NCI-H345 (cell line): ENCODE measurements at places on chromosomes 12 and 14.

DNA sequence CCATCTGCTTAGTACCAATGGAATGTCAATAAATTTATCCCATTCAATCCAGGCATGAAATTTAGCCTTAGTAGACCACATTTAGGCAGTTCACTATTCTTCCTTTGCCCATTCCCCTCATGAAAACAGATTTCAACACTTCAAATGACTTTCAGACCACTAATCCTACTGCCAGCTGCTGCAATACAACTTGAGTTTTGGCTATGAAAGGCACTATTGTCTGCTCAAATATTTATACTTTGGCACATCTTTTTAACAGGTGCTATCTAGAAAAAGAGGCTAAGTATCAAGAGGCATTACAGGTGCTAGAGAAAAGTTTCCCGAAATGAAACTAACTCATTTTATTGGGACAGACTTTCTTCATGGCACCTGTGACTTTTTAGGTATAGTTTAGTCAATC lies 499.8 kb downstream of the C12orf50 start:
- DNase-seq: peak; percentile 16

DNA sequence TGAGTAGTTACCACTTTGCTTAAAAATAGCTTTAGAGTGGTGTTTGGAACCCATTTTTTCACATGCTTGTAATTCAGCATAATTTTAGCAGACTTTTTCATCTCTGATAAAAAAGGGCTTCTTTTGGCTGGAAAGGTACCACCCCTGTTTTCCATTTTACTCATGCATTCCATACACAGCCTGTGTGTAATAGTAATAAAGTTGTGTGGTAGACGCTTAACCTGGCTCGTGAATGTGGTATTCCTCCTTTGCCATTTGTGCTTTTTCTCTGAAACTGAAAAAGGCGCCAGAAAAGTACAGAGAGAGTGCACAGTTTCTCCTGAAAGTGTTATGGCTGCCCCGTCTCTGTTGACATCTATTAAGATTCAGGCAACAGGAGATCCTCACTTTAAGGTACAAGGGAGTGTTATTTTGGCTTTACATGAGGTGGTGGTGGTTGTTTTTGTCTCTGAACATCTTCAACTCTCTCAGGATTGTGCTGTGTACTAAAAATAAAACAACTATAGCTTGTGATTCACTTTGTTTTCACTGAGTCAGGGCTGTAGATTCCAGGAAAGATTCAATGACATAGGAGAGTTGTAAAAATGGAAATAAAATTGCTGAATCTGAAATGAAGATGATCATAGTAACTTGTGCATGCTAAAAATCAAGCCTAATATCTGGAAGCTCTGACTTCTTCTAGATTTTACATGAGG lies 45.6 kb upstream of the MIS18BP1 start:
- DNase-seq: no peak

DNA sequence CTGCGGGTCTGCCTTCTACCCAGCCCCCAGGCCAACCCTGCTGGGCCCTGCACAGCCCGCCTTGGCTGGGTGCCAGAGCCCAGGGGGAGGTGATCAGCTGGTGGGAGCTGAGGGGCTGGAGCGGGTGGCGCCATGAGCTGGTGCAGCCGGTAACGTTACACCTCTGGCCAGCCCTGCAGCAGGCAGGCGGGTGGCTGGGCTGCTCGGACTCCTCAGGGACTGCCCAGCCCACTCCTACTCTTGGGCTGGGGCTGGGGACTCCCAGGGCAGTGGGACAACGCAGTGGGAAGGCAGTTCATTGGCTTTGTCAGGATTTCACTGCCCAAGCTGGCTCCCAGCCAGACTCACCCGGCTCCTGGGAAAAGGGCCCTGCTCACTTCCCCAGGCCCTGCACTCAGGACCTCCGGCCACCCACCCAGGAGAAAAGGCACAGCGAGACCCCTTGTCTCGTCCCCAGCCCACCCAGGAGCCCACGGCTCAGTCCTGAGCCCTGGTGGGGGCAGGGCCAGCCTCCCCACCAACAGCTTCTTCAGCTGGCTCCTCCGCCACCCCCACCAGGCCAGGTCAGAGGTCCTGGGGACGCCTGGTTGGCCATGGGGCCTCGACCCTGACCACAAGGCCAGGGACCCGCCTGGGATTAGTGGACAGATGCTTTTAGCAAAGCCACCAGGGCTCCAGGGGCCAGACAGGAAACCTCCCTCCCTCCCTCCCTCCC lies 1.0 kb downstream of the PGF start:
- peak; percentile 90 for DNase-seq

DNA sequence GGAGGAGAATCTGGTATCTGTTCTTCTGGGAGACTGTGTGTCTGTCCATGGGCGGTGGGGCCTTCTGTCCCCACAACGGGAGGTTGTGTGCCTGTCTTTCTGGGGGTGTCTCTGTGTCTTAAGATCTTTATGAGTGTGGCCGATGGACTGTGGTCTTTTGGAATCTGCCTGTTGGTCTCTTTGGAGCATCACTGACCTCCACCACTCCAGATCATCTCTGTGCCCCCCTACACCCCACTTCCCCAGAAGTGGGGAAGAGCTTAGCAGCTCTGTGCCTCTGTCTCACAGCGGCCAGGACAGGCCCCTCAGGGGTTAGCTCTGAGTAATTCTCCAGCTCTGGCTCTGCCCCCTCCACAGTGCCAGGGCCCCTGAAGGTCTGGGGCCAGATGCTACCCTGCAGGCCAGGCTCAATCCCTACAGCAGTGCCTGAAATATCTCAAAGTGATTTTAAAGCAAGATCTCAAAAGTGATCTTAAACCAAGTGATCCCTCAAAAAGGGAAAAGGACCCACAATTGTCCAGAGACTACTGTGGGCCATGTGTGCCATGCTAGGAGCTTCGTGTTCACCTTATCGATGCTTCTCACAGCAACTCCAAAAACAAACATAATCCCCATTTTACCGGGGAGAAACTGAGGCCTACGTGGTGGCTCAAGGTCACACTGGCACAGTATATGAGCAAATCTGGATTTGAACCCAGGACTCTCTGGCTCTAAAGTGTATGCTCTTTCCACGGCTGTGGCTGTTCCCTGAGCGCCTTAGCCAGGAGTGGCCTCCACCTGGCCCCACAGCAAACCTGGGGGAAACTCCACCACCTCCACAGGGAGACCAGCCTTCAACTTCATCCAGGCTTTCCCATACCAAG lies 26.0 kb upstream of the KRT78 start:
- no peak for DNase-seq

DNA sequence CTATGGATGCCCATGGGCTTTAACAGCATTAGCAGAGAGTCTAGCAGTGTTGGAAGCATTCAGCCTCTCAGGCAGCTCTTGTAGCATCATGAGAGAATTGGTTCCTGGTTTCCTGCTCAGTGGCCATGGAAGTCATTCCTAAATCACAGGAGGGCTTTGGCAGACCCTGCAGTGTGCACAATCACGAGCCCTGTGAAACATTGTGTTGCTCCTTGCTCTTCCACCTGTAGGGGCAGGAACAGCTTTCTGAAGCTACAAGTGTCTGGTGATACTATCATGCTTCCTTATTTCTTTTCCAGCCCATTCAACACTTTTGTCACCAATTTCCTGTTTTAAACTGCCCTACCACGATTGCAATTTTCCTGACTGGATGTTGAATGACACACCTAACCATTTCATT lies 402.2 kb upstream of the USP15 start:
- no peak for DNase-seq

GRCh38 chr12:39764944-39765560 lies 145.4 kb upstream of the ABCD2 start:
- peak; percentile 46 for DNase-seq

DNA sequence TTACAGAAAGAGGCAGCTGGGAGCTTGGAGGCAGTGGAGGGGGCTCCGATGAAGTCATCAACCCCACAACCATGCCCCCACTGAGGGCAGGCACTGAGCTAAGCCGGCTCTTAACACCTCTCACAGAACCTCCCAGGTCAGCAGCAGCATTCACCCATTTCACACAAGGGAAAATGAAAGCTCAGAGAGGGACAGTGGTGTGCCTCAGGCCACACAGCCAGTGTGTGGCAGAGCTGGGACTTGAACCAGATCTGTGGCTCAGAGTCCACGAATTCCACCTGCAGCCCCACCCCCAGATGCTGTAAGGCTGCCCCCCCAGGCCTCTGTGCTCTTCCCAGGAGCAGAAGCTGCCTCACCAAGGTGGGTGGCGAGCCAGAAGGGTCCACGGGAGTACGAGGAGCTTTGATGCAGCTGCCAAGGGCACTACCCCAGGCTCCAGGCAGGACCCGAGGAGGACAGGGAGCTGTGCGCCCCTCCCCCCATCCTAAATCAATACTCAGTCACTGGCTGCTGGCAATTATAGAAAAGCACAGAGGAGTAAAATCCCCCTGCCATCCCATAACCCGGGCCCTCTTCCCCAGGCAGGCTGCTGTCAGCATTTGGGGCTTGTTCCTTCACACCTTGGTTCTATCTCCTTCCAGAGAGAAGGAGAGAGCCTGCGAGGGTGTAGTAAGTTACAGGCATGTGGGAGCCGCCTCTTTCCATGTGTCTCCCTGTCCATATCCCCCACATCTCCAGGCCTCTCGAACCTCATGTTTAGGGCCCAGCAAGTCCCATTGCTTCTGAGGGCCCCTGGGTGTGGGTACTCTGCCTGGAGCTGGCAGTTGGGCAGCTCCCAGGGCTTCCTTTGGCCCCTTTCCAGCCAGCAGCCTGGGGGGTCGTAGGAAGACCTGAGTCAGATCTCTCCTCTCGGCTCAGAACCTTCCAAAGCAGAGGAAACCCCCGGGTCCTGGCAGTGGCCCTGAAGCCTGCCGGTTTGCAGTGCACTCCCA lies 47.6 kb downstream of the FAM222A start:
- no peak for DNase-seq

- no peak for DNase-seq
These were observed 36.5 kb downstream of the SLC6A12 start for GRCh38 chr12:177336-177979.

DNA sequence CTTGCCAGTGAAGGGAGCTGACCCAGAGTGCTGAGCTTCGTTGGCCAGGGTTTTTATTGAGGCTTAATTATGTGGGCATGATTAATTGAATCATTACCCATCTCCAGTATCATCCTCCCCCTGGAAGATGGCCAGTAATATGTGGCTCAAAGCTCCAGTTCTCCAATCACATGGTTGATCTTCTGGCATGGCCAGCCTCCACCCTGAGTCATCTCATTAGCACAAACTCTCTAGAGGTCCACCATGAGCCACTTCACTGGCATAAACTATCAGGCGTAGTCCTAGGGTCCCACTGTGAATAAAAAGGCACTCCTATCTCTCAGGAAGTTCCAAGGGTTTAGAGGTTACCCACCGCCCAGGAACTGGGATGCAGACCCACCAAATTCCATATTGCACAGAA lies 135.0 kb downstream of the ANO6 start:
- DNase-seq: no peak

- DNase-seq: no peak
These were observed 23.2 kb upstream of the CCNT1 start for GRCh38 chr12:48739618-48740269.

DNA sequence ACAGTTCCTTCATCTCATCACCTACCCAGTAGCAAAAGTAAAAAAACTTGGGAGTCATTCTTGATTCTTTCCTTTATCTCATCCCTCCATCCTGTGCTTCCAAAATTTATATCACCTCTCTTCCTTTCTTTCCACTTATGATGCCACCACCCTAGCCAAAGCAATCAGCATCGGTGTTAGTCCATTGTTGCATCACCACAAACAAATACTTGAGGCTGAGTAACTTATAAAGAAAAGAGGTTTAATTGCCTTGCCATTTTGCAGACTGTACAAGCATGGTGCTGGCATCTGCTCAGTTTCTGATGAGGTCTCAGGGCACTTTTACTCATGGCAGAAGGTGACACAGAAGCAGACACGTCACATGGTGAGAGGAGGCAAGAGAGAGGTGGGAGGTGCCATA lies 19.8 kb upstream of the CATSPERB start:
- no peak for DNase-seq

GRCh38 chr12:41437563-41437962 lies 249.4 kb downstream of the PDZRN4 start:
- no peak for DNase-seq

- peak; percentile 40 for DNase-seq
These were observed 84.1 kb upstream of the GNG2 start for GRCh38 chr14:51776102-51776894.

- DNase-seq: peak; percentile 14
These were observed 531.3 kb downstream of the GALC start for GRCh38 chr14:87461704-87462103.

- DNase-seq: no peak
These were observed 7.9 kb upstream of the RILPL2 start for GRCh38 chr12:123444092-123445026.

GRCh38 chr14:29913566-29913965 lies 14.1 kb downstream of the PRKD1 start:
- no peak for DNase-seq

DNA sequence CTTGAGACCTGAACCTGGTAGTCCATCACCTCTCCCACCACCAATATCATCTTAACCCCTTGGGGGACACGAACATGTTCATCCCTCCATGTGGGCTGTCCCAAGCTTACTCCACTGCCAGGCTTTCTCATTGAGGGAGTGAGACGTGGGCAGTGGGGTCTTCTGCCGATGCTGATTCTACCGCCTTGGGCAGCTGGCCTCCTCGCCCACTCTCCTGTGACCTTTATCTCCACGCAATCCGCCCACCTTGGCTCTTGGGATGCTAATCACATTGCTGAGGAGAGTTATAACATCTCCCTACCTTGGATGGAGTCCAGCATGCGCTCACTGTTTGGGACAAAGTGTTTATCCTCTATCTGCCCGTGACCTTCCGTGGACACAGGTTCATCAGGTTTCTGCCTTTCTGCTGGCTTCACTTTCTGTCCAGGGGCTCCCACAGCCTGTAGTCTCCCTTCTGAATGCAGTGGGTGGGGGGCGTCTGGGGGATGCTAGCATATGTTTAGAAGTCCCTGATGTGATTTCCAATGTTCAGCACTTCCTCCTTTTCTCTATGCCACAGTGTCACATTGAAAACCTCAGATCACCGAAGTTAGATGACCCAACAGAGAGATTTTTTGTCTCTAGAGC lies 53.2 kb upstream of the ESRRB start:
- no peak for DNase-seq

DNA sequence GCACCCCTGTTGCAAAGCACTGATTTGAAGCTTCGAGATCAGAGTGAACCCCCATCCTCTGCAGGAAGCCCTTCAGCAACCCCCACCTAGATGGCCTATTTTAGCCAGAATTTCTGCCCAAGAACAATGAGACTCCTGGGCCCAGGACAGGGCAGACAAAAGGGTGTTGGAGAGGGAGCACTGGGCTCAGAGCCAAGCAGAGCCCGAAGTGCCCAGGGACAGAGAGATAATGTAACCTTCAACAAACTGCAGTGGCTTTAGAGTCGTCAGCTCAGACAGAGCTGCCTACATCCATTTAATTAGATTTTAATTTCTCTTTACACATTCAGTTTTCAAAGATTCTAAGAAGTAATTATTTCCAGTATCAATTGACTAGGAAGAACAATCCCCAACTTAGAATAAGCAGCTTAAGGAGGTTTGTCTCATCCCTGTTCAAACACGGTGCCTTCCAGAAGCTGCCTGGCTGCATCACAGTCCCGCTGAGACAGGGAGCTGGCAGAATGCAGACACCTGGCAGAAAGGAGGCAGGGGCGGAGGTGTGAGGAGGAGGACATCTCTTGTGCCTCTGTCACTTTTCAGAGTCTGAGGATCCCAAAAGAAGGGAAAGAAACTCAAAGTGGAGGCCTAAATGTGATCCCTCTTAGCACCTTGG lies 504.9 kb upstream of the CCDC196 start:
- DNase-seq: peak; percentile 54

GRCh38 chr14:89422181-89422951 lies 5.3 kb upstream of the FOXN3 start:
- DNase-seq: no peak
